GM23248 (cell line): ENCODE measurements at places on chromosomes 7 and 10. TPM values are rescaled to one million over a fixed set of nuclear protein-coding genes. Genes with fewer than 3 reads are reported as not detected.

- peak; percentile 32 for DNase-seq
Observed at GRCh38 chr7:465710-466400, 53.8 kb downstream of the PDGFA start.

GRCh38 chr7:43308913-43309705, 196.7 kb downstream of the HECW1 start:
- no peak for DNase-seq

GRCh38 chr7:37081436-37081835, 357.1 kb upstream of the AOAH start:
- no peak for DNase-seq

- DNase-seq = no peak
Observed at GRCh38 chr7:21368317-21368716, 59.6 kb upstream of the SP4 start.

Gene RINT1
- 12.6 and 16.2 TPM in 2 replicates for total RNA-seq

Gene CPVL
- not detected in 2 replicates for total RNA-seq

GRCh38 chr10:104450954-104451353, 97.3 kb downstream of the CFAP58 start:
- peak; percentile 22 for DNase-seq

GRCh38 chr10:77301305-77301730, 336.3 kb downstream of the KCNMA1 start:
- DNase-seq = peak; percentile 69

Gene ACBD7
- total RNA-seq = 0.11 and 0.13 TPM in 2 replicates

GRCh38 chr10:96637709-96638108, 50.9 kb upstream of the TM9SF3 start:
- no peak for DNase-seq

DNA sequence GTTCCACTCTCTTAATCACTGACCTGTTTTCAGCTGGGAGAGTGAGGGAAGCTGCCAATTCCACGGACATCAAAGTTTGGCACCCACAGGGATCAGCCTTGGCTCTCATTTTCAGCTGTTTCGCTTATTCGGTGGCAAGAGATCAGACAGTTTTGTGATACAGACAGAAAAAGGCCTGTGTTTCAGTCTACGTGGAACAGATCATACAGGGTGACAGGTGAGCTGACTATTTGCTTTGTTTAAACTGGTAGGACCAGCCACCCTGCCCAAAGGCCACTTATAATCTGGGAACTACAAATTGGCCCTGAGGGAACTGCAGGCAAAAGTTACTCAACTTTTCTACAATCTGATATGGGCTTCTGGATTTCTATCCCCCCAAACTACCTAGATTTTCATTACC, 128.6 kb downstream of the ZNF467 start:
- no peak for DNase-seq

- DNase-seq = no peak
Observed at GRCh38 chr7:134071355-134072331, 55.5 kb upstream of the LRGUK start.

Gene METTL27
- total RNA-seq = 3.5 and 5.3 TPM in 2 replicates

GRCh38 chr10:58645416-58646146, 132.9 kb downstream of the BICC1 start:
- peak; percentile 39 for DNase-seq

DNA sequence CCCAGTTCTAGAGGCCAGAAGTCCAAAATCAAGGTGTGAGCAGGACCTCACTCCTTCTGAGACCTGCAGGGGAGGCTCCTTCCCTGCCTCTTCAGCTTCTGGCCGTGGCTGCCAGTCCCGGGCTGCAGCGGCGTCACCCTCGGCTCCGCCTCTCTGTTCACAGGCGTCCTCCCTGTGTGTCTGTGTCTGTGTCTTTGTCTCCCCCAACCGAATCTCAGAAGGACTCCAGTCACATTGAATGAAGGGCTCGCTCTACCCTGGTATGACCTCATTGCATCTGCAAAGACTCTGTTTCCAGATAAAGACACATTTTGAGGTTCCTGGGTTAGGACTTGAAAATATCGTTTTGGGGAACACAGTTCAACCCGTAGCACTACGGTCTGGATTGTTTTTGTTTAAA, 33.1 kb upstream of the GALNT11 start:
- peak; percentile 51 for DNase-seq

- DNase-seq = no peak
Observed at GRCh38 chr10:67115972-67116371, 190.1 kb downstream of the LRRTM3 start.

DNA sequence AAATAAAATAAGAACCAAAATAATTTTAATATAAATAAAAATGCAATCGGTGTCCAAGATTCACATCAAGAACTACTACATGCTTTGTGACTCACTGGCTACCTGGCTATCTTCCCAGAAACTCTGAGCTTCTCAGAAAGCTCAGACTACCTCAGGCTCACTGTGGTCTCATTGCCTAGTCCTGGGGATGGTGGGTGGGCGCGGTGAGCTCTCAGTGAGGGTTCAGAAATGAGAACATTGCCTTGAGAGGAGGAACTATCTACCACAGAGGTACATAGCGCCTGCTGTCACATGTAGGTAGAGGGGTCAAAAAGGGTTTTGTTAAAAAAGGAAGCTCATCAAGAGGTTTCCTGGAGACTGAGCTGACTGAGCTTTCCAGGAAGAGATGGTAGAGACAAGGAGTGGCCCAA, 108.0 kb downstream of the WDFY4 start:
- DNase-seq = peak; percentile 89

- peak; percentile 49 for DNase-seq
Observed at GRCh38 chr10:121734589-121735045, 136.4 kb upstream of the FGFR2 start.

Gene AFAP1L2
- not detected in 2 replicates for total RNA-seq

- DNase-seq = no peak
Observed at GRCh38 chr10:109875151-109875568, 48.2 kb downstream of the XPNPEP1 start.

Gene H2BK1
- not detected in 2 replicates for total RNA-seq
